ENCODE measurements at places on chromosomes 13 and 19. TPM values are rescaled to one million over a fixed set of nuclear protein-coding genes. Genes with fewer than 3 reads are reported as not detected.

SEMA6B gene
- 0.14 TPM for total RNA-seq

GRCh38 chr13:74335370-74335769 lies 201.2 kb upstream of the KLF12 start:
- no peak for DNase-seq

DNA sequence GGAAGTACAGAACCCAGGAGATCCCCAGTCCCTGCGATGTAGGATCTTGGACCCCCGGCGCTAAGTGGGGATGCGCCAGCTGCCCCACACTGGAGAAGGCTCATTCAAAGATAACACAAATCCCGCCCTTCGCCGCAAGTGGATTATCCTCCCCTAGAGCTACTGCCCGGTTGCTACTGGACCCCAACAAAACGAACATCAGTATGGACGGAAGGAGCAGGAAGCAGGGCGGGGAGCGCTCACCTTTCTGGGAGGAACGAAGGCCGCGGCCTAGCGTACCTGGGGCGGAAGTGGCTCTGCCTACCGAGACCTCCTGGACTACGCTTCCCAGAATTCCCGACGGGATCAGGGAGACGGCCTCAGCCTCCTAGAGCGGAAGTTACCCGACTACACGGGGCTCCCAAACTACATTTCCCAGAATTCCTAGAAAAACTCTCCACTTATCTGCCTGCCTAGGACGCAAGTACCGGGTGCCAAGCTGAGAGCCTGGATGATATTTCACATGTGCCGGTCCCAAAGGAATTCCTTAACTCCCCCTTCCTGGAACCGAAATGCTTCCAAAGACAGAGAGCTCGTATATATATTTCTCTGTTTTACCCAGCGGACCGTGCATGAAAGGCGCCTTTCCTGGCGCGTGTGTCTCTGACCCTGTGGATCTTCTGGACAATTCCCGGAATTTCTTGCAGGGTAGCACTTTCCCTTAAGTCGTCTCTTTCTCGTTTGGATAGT lies at the start of gene ZNF112:
Gene ZNF112, minus strand, starts transcription at position 298 of the 729 bp plus-strand sequence. CDS start 16,141 bp downstream, outside the sequence.
- DNase-seq = no peak

ADGRE3 gene
- total RNA-seq = not detected

GRCh38 chr13:103557878-103558277 lies 491.7 kb upstream of the SLC10A2 start:
- no peak for DNase-seq

- DNase-seq = no peak
Observed at GRCh38 chr19:9580728-9581127, 3.6 kb downstream of the ZNF121 start.

CATSPERD gene
- not detected for total RNA-seq

DNA sequence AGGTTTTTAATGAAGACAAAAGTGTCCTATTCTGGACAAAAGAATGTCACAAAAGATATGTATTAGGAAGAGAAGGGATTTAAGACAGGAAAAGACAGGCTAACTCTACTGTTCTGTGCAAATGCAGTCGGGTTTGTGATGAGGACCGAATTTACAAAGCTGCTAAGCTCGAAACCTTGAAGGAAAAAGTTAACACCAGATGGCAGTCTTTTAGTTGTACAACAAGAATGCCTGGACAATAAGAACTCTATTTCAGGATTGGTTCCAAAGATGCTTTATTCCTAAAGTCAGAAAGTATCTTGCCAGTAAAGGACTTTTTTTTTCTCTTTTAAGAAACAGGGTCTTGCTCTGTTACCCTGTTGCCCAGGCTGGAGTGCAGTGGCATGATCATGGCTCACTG lies 51.1 kb downstream of the HS6ST3 start:
- DNase-seq = no peak

GRCh38 chr19:1673645-1674292 lies 21.4 kb upstream of the TCF3 start:
- no peak for DNase-seq

MYO16 gene
- 0.08 TPM for total RNA-seq

DNA sequence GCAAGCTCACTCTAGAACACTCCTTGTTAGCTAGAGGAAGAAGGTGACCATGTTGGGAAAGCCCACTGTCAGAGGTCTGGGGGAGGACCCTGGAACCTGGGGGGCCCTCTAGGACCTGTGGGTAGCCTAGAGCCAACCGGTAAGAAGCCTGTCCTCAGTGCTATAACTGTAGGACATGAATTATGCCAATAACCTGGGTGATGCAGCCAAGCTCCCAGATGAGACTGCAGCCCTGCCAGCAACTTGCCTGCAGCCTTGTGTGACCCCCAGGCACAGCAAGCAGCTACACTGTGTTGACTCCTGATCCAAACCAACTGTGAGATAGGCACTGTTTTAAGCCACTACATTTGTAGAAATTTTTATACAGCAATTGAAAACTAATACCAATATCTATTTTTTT lies 122.3 kb downstream of the MIPEP start:
- DNase-seq = no peak

CYP4F12 gene
- total RNA-seq = not detected

DNA sequence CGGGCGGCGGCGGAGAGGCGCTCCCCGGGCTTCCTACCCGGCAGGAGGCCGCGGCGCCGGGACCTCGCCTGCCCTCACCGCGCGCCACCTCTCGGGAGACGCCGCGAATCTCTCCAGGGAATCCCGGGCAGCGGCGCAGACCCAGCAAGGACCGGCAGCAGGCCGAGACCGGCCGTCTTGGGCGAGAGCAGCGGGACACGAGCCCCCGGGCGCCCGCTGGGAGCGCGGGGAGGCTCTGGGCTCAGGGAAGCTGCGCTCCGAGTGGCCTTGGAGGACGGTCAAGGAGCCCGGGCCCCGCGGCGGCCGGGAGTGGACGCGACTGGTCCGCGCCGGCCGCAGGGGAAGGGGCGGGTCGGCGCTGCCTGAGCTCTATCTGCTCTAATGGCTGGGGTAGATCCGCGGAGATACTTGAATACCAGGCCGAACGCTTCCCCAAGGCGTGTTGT lies 14.7 kb downstream of the CDX2 start:
- no peak for DNase-seq

DNA sequence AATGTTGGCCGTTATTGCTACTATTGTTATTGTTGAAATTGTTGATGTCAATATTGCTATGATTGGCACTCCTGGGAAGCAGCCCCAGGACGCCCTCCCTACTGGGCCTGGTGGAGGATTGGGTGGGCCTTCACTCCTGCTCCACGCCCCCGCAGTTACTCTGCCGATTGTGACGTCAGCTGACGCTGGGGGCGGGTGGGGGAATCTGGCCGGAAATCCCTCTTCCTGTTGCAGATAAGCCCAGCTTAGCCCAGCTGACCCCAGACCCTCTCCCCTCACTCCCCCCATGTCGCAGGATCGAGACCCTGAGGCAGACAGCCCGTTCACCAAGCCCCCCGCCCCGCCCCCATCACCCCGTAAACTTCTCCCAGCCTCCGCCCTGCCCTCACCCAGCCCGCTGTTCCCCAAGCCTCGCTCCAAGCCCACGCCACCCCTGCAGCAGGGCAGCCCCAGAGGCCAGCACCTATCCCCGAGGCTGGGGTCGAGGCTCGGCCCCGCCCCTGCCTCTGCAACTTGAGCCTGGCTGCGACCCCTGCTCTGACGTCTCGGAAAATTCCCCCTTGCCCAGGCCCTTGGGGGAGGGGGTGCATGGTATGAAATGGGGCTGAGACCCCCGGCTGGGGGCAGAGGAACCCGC lies at the start of gene ETV2:
Gene ETV2, plus strand, starts transcription at position 231 of the 637 bp plus-strand sequence. CDS start 716 bp downstream, outside the sequence.
- DNase-seq = peak; percentile 47

CD209 gene
- total RNA-seq = not detected

TPTE2 gene
- total RNA-seq = not detected

GRCh38 chr13:61255040-61255796 lies 160.4 kb downstream of the PCDH20 start:
- DNase-seq = no peak

KLK15 gene
- not detected for total RNA-seq

C19orf67 gene
- 0.48 TPM for total RNA-seq

PSG6 gene
- total RNA-seq = not detected

GRCh38 chr19:32570081-32570785 lies 10.8 kb upstream of the PDCD5 start:
- peak; percentile 40 for DNase-seq

DNA sequence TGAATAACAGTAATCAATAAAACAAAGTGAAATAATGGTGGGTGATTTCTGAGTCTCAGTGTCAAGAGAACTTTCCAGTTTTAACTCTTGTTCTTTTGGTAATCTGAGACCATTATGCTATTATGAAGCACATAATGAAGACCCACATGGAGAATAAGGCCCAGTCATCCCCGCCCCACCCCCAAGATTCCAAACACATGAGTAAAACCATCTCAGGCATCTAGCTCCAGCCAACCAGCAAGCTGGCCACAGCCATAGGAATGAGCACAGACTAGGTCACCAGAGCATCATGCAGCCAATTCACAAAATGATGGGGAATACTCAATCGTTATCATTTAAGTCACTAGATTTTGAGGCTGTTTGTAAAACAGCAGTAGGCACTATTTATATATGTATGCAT lies 1769.0 kb upstream of the PCDH20 start:
- no peak for DNase-seq

GRCh38 chr19:34393031-34393430 lies 11.2 kb upstream of the PDCD2L start:
- no peak for DNase-seq

DNA sequence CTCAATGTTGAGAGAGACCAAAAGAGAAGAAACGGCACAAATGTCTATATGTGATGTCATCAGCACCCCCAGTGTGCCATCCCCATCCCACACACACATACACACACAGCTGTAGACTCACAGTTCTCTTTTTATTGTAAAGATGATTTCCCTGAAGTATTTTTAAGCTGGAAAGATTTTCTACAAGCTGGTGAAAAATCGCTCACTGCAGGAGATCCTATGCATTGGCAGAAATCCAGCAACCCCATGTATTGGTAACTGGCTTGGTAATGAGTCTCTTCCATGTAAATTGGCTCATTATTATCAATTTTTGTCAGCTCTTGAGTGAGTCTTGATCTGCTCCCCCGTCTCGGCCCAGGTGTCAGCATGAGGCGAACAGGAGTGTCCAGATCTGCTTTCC lies 107.1 kb upstream of the UQCRFS1 start:
- DNase-seq = no peak
